ENCODE measurements at places on chromosomes 5 and 9. TPM values are rescaled to one million over a fixed set of nuclear protein-coding genes. Genes with fewer than 3 reads are reported as not detected.

DNA sequence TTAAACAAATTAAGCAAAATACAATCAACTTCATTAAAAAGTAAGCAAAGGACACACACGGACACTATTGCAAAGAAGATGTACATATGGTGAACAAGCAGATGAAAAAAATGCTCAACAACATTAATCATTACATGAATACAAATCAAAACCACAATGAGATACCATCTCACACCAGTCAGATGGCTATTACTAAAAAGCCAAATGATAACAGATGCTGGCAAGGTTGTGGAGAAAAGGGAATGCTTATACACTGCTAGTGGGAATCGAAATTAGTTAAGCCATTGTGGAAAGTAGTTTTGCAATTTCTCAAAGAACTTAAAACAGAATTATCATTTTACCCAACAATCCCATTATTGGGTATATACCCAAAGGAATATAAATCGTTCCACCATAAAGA, 636.2 kb upstream of the ST8SIA4 start:
- no peak for DNase-seq

DMRT3 gene
- total RNA-seq = not detected

DNA sequence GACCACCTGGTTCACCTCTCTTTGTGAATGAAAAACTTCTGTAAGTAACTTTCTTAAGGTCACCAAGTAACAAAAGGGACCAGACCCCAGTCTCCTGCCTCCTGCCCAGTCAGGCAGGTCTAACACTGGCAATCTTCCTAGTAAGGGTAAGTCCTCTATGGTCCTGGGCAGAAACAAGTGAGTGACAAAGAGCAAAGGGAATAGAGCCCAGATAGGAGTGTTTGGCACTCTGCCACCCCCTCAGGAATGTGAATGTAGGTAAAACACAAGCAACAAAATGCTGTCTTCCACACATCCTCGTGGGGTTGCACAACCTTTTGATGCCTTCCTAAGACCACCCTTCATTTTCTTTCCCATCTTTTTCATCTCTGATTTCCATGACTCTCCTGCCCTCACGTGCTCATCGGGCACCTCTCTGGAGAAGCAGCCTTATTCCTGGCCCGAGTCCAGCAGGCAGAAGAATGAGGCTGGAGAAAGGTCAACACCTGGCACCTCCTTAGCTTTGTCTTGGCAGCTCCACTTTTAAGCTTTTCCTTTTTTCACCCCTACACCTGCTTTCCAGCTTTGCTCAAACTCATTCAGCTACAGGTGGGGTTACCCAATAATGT, 90.2 kb upstream of the LHFPL2 start:
- DNase-seq = no peak

- DNase-seq = no peak
Observed at GRCh38 chr5:4065472-4066320, 470.1 kb downstream of the IRX1 start.

GRCh38 chr5:74130155-74130897, 504.3 kb downstream of the ARHGEF28 start:
- peak; percentile 39 for DNase-seq

CBY3 gene
- total RNA-seq = not detected

NTRK2 gene
- total RNA-seq = 0.05 TPM

DNA sequence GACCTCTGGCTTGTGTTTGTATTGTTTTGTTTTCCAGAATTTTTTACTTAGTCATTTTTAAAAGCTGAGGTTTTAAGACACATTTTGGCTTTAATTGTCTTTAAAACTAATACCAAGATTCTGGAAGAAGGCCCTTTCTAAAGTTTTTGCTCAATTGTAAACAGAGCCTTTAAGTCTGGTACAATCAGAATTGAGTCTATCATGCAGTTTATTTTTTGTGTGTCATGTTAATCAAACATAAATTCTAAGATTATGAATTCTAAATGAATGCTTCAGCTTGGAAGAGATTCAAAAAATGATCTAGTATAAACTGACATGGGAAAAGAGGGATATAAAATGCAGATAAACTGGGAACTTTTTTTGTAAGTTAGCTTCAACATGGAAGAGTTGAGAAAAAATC, 882.7 kb downstream of the TLE1 start:
- DNase-seq = no peak

GRCh38 chr9:21811914-21812313, 9.5 kb downstream of the MTAP start:
- DNase-seq = no peak

GRCh38 chr5:19498852-19499251, 489.1 kb downstream of the CDH18 start:
- no peak for DNase-seq

DNA sequence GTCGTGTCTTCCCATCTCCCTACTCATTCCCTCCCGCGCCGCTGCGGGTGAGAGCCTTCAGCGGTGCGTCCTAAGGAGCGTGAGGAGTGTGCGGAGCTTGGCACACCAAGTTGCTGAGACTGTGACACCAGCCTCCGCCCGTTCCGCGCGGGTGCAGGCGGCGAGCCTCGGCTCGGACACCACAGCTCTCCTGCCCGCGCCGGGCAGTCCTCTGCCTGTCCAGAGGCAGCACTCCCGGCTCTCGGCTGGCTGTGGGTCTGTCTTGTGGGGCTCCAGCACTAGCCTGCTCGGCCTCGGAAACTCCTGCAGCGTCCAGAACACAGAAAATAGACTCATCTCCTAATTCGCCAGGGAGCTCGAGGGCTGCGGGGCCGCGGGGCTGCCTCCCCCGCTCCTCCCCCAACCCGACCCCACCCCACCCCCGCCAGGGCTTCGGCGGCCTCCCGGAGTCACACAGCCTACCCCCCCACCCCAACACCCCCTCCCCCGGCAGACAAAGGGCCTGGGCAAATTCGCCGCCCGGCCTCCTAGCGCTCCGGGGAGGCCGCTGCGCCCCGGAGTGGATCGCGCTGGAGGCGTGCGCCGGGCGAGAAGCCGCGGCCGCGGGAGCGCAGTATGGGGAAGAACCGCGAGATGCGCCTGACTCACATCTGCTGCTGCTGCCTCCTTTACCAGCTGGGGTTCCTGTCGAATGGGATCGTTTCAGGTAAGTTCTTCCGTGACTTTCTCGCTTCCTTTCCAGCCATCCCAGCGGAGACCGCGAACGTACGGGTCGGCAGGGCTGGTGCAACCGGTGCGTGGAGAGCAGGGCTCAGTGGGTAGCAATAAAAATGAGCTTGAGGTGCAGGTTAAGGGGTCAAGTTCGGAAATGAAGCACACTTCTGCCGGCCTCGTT, at the start of gene ADAMTS19:
Gene ADAMTS19 (plus strand): TSS at position 522 of the 895 bp plus-strand sequence. CDS start 94 bp downstream, at position 616.
- DNase-seq = peak; percentile 40

- DNase-seq = no peak
Observed at GRCh38 chr5:5372930-5373329, 49.5 kb upstream of the ICE1 start.

GRCh38 chr5:152349683-152350526, 55.2 kb downstream of the NMUR2 start:
- DNase-seq = peak; percentile 32

DNA sequence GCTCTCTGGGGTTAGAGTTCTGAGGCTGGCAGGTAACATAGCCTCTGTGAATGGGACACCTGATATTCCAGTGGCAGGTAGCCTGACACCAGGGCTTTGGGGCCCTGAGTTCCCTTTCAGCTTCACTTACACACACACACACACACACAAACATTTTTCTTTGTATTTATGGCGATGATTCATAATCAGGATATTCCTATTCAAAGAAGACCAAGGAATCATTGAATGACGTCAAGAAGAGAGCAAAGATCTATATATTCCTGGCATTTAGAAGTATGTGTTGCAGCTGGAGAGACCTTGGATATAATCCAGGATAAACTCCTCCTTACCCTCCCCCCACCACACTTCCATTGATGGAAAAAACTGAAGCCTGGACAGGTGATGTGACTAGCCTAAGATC, 7.9 kb upstream of the ENTREP1 start:
- no peak for DNase-seq

GRCh38 chr9:17476401-17476800, 102.5 kb upstream of the SH3GL2 start:
- DNase-seq = no peak

- DNase-seq = peak; percentile 81
Observed at GRCh38 chr9:35905051-35905781, 786 bp upstream of the HRCT1 start.

DNA sequence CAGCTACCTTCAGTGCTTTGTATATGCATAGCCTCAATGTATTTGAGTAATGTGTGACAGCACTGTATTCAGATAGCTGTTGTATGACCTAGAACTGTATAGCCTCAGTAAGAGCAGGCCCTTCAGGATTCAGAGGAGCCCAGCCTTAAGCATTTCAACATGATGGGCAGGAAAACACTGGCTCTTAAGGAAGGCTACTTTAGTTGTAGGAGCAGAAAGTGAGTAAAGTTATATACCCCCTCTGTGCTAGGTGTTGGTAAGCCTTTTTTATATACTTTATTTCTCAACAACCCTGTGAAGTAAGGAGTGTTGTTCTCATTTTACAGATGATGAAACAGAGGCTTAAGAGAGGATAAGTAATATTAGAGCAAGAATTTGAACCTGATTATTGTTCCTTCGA, 1.5 kb upstream of the GPR21 start:
- no peak for DNase-seq

GRCh38 chr5:6088706-6089105, 289.6 kb downstream of the MED10 start:
- no peak for DNase-seq

GRCh38 chr9:113933671-113934070, 57.6 kb downstream of the ZNF618 start:
- no peak for DNase-seq

- peak; percentile 87 for DNase-seq
Observed at GRCh38 chr5:107542831-107543231, 127.9 kb downstream of the EFNA5 start.

- DNase-seq = no peak
Observed at GRCh38 chr9:8408575-8409190, 609.1 kb upstream of the DMAC1 start.

LMNB1 gene
- 4.6 TPM for total RNA-seq

COL23A1 gene
- total RNA-seq = 0.19 TPM

ARSI gene
- total RNA-seq = 2.4 TPM

PLPP1 gene
- total RNA-seq = 94.7 TPM

LHX3 gene
- not detected for total RNA-seq

DNA sequence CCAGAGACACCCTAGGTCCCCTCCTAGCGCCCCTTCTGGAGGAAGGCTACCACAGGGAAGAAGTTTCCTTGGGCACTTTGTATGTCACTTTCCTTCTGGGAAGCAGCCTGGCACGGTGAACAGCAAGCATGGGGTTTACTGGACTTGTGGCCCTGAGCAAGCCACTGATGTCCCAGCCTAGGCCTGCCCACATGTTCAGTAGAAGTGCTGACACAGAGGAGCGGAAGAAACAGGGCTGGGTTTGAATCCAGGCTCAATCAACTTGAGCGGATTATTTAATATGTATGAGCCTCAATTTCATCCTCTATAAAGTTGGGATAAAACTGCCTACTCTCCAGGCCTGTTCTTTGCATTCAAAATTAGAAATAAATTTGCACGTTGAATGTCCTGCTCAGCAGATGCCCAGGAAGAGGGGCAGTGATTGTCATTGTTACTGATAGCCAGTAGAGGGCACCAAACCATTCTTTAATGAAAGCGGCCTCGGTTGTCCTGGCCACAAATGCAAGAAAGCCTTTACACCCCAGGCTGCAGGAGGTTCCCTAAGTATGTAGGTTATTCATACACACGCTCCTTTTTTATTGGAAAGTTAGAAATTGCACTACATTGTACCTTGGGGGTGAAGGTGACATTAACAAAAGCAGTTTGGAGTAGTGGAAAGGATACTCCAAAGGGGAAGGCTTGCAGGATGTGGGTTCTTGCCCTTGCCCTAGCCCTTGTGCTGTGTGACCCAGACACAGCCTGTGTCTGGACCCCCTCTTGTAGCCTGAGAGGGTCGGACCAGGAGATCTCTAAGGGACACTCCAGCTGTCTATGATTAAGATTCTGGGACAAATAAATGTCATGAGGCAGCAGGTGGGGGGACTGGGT, 13.4 kb upstream of the XPA start:
- DNase-seq = peak; percentile 71

CDKN2A gene
- 169 TPM for total RNA-seq

DNA sequence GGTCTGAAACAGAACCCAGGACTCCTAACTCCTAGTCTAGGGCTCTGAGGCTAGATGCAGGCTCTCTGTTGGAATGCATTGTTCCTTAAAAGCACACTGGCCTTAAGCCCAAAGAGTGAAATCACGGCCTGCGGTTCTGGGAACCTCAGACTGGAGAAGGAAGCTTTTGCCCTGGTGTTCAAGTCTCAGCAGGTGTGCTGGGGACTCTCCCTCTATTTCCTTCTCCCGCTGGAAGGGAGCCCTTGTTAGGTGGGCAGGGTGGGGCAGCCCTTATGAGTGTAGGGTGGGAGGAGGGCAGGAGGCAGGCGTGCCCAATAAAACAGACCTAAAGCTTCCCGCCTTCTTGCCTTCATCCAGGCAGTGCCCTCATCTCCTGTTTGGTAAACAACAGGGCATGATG, 1.8 kb upstream of the PPARGC1B start:
- peak; percentile 36 for DNase-seq

WNK2 gene
- total RNA-seq = not detected

NRG2 gene
- total RNA-seq = not detected

DNA sequence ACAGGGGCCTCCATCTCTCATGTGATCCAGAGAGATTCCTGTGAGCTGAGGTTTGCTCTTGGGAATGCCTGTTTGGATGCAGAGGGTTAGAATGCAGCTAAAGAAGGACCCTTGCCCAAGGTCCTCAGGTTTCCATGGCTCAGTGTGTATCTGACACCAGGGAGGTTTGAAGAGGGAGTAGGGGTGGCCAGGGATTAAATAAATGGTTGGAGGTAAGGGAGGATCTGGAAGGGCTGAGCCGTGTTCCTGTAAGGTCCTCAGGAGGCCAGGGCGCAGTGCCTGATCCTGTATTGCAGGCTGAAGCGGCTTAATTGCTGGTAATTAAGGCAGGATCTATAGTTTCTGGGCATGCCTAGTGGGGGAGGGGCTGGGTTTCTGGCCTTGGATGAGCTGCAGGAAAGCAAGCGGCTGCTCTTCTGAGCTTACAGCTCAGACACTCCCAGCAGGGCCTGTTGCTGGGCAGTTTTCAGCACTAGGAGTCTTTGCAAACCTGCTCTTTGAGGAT, 41.5 kb upstream of the MAP1B start:
- peak; percentile 28 for DNase-seq

GPRIN1 gene
- total RNA-seq = 9.6 TPM

DNA sequence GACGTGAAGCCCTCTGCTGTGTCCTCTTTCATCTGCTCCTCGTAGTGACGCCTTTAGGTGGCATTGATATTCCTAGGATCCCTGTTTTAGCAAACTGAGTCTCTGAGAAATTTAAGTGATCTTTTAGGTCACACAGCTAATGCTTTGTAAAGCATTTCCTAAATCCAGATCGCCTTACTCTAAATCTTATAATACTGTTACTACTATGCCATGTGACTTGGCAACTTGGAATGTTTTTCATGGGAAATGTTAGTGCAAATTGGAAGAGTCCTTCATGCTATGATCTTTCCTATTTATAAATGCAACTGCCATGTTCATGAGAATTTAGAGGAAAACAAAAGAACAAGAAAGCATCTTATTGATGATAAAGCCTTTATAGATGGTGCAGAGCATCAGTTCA, 212.2 kb downstream of the TRIO start:
- DNase-seq = no peak

- DNase-seq = no peak
Observed at GRCh38 chr9:135214054-135214640, 126.7 kb downstream of the OLFM1 start.

- DNase-seq = no peak
Observed at GRCh38 chr9:87233899-87234455, 263.7 kb upstream of the DAPK1 start.

GRCh38 chr5:10685115-10685521, 75.9 kb downstream of the DAP start:
- DNase-seq = no peak

Measured in myocyte (in vitro differentiated cells).